ENCODE measurements at places on chromosomes 16 and 17. TPM values are rescaled to one million over a fixed set of nuclear protein-coding genes. Genes with fewer than 3 reads are reported as not detected.

DNA sequence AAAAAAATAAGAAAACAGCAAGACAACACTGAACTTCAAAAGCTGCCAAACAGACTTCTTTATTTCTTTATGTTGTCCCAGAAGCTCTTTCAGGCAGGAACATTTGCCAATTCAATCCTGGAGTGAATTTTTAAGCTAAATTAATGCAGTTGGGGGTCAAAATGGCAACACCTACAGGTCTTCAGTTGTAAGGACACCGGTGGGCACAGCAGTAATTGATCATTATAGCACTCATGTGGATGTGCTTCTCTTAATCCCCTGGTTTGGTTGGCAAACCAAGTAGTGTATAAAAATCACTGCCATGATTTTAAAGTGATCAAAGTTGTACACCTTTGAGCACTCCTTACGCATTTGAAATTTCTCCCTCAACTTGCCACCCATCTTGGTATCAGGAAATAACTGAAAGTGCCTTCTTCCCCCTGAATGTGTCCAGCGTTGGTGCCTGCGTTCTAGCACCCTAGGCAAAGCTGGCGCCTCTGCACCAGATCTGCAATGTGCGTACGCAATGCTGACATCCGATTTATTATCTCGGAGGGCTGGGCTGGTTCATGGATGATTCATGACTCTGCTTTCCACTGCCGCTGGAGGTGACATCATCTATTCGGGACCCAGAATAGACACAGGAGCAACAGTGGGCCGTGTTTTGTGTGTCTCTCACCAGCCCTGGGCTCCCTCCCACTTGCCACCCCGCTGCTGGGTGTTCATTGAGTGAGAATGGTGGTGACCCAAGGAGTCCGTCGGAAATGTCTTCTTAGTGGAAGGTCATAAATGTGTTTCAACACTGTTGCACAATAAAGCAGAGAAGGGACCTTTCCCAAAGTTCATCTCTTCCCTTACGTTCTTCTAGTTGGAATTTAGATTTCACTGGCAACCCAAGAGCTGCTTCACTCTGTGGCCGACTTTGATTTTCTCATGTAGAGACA is 203.4 kb downstream of the CCDC182 start:
- DNase-seq, result peak; percentile 67

DNA sequence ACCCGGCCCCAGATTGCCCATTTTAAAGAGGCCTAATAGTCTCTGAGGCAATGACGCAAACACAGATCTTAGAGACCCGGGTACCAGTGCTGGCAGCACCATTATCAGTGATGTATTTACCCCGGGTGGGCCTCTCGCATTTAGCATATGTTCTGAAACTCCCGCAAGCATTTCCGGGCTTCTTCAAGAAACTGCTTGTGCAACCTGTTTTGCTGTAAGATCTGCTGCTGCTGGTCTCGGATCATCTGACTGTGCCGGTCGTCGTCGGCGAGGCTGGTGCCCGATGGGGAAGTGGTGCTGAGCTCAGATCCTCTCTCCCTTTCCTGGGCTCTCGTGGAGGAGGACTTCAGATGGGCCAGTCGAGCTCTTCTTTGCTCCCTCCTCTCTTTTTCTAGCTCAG is 12.5 kb downstream of the CEP295NL start:
- DNase-seq, result peak; percentile 83

DNA sequence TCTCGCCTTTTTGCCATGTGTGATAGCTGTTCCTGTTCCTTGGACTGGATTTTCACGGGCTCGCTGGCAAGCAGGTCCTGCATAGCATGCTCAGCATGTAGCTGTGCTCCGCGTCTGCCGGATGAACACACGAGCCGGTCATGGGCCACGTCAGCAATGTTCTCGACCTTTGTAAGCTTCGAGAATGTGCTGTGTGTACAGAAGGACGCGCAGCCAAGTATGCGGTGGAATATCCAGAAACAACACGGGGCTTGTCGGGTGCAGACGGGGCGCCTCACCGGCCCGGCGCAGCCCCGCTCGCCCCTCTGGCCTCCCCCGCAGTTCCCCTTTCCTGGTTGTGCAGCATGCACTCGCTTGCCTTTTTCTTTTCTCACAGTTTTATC is 42.2 kb downstream of the RPTOR start:
- DNase-seq, result no peak

KIF18B gene
- total RNA-seq, result 1.8 TPM

DNA sequence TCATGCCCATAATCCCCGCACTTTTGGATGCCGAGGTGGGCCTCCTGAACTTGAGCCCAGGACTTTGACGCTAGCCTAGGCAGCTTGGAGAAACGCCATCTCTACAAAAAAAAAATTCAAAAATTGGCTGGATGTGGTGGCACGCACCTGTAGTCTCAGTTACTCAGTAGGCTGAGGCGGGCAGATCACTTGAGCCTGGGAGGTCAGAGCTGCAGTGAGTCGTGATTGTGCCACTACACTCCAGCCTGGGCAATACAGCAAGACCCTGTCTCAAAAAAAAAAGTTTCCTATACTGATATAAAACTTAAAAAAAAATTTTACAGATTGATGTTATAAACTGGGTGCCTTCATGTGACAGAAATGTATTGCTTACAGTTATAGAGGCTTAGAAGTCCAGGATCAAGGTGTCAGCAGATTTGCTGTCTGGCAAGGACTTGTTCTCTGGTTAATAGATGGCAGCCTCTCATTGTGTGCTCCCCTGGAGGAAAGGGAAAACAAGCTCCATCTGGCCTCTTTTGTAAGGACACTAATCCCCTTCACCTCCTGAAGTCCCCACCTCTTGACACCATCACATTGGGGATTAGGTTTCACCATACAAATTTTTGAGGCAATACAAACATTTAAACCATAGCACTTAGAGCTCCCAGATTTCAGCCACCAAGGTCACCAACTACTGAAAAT is 8.5 kb upstream of the CES3 start:
- DNase-seq, result no peak

Data from Right ventricle myocardium superior (tissue), 1 donor.